NCI-H748 treated with DMSO at 0.1 percent for 48 hours (cell line): ENCODE measurements at places on chromosomes 16 and 17.

DNA sequence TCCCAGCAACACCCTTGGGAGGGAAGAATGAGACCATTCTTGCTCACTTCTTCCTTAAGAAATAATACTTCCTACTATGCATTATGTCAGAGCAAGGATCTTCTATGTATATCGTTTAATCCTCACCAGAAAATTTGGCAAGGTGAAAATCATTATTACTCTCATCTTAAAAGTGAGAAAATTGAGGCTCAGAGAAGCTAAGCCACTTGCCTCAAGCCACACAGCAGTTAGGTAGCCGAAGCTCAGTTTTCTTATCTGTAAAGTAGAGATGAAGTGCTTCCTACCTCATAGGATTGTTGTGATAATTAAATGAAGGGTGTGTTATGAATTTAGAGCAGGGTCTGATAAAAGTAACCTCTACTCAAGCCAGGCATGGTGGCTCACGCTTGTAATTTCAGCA is 368.9 kb upstream of the ASIC2 start:
- no peak for DNase-seq

GRCh38 chr16:78773706-78774105 is 674.3 kb downstream of the WWOX start:
- DNase-seq: no peak

DNA sequence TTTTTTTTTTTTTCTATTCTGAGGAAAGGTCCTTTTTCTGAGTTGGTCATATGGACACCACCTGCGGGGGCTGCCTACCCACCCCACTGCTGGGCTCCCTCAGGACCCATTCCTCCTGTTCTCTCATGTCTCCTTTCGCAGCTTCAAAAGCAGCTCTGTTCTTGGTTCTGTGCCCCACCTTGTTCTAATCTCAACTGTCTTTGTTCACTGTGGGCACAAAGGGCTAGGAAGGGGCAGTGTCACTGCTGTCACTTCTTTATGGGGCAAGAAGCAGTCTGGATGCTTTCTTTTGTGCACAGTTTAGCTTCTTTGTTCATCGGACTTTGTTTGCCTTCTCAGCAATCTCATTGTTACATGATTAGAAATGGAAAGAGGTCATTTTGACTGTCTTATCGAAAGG is 7.1 kb downstream of the GOSR2 start:
- DNase-seq: no peak

DNA sequence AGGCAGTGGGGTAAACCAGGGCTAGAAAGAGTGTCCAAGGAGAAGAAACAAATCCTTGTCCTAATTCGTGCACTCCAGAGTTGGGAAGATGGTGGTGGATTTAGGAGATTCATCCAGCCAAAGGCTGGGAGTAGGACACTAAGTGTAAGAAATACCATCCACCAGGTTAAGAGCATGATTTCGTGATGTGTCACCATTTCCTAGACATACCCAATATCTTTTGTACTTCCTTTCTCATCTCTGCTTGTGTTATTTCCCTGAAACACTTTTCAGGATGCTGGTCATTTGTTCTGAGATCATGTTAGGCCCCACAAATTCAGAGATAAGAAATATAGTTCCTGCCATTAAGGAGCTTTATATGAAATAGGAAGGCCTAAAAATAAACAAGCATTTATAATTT is 106.3 kb upstream of the HLF start:
- DNase-seq: no peak

GRCh38 chr17:39104046-39104445 is 47.4 kb downstream of the PLXDC1 start:
- no peak for DNase-seq
